ENCODE measurements at places on chromosomes 7 and 10.

DNA sequence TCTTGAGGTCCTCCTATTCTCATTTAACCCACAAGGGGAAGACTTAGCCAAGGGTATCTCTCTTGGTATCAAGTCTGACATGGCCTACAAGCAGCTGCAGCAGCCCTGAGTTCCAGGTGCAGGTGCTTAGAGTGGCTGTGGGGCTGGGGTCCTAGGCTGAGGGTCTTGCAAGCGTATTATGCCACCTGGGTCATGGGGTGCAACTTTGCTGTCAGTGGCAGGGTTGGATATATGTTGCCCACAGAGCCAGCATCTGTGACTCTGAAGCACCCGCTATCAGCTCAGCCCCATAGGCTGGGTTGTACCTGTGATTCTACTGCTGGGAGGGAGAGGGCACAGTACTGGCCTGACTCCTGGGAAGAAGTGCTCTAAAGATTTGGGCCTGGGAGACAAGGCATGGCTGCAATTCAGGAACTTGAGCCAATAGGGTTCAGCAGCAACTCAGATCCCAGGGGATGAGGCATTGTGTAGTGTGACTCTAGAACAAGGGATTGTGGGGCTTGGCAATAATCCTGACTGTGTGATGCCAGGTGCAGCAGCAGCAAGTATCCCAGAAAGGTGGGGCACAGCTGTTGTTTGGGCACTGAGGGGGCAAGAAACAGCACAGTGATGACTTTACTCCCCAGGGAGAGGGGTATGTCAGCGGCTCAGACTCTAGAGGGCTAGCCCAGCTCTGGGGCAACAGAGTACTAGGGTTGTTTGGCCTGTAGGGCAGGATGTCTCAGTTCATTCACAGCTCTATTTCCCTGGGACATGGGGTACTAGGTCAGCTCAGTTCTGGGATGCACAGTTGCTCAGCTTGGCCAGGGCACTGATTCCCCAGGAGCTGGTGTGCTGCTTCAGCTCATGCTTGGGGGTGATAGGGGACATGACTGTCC lies 41.4 kb downstream of the NEURL1 start:
- DNase-seq = no peak

- no peak for DNase-seq
Measured at GRCh38 chr10:68606918-68607317, 46.8 kb downstream of the TET1 start.

- DNase-seq = no peak
Measured at GRCh38 chr10:127945341-127945758, 38.4 kb downstream of the PTPRE start.

- DNase-seq = no peak
Measured at GRCh38 chr7:39211581-39211980, 233.9 kb downstream of the POU6F2 start.

DNA sequence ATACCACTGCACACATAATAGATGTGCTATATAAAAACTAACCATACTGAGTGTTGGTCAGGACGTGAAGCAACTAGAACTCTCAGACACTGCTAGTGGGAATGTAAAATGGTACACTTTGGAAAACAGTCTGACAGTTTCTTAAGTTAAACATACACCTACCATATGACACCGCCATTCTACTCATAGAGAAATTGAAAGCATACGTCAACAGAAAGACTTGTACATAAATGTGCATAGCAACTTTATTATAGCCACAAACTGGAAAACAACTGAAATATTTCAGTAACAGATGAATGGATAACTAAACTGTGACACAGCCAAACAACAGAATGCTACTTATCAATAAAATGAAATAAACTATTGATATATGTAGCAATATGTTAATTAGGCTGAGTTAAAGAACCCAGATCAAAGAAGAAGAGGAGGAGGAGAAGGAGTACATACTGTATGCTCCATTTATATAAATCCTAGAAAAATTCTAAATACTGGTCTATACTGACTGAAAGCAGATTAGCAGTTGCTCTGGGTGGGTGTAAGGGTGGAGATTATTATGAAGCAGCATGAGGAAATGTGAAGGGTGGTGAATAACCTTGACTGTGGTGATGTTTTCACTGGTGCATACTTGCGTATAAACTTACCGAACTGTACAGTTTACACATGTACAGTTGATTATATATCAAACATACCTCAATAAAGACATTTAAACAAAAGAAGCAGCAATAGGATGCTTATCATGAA lies 48.6 kb downstream of the ARHGAP21 start:
- DNase-seq = no peak

DNA sequence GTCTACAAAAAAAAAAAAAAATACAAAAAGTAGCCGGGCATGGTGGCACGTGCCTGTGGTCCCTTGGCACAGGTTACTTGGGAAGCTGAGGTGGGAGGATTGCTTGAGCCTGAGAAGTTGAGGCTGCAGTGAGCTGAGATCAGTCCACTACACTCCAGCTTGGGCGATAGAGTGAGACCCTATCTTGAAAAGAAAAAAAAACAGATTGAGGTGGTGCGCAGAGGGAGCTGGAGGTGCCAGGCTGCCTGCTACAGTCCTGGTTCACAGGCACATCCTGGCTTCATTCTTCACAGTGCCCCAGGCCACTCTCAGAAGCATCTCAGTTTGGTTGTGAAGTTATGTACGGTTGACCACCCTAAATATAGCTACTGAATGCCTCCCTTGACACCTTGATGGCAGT lies 4.8 kb downstream of the MMP21 start:
- no peak for DNase-seq

- DNase-seq = no peak
Measured at GRCh38 chr7:26417911-26418413, 126.3 kb downstream of the SNX10 start.

- DNase-seq = no peak
Measured at GRCh38 chr7:26466007-26466406, 174.3 kb downstream of the SNX10 start.

- no peak for DNase-seq
Measured at GRCh38 chr7:115178835-115179234, 256.9 kb downstream of the MDFIC start.

DNA sequence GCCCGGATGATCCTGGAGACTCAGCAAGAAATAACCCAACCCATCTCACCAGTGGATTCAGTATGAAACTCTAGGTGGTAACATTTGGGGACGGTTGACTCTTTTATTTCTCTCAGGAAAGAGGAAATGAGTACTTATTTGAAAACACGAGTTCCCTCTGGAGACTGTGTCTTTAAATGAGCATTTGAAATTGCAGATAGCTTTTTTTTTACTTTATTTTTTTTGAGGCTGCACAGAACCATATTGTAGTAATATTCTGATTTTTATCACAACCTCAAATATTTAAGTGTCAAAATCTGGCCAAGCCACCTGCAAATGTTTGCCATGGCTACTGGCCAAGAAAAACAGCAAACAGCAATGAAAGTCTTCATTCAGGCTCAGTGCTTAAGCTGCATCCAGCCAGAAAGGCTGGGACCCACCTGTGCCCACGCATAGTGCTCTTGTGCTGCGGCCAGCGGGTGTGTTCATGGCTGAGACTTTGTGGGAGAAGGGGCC lies 160.8 kb downstream of the CREB5 start:
- DNase-seq = no peak

GRCh38 chr7:31702354-31702753 lies 15.3 kb downstream of the PPP1R17 start:
- DNase-seq = no peak

DNA sequence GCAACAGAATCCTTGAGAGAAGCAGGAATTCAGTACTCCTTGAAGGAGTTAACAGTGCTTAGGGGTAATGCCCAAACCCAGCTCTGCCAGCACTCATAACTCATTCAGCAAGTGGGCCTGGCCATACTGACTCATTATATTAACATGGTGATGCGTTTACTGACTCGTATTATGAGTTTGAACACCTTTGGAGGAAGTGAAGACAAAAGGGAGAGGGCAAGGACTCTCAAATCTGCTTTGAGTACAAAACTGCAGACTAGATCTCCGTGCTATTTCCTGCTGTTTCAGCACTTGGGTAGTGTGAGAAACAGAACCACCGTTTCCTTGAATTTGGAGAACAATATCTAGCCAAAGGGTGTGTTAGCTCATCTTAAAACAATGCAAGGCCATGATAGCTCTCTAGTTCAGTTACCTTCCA lies 30.8 kb downstream of the SLC16A9 start:
- no peak for DNase-seq

DNA sequence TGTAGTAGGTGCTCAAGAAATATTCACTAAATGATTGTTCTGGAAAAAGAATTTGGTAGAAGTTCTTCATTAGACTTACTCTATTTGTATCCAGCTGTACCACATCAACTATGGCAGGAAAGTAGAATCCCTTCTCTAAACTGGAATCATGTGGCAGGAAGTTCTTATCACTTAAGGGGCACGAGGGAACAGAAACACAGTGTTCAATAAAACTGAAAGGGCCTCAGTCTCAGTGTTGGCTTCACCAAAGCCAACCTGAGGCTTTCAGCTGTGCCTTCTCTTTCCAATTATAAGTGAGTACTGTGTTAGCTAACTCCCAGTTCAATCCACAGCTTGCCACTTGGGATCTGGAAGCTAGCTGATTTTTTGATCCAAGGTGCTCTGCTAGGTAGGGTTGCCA lies 257.6 kb upstream of the LRGUK start:
- no peak for DNase-seq

DNA sequence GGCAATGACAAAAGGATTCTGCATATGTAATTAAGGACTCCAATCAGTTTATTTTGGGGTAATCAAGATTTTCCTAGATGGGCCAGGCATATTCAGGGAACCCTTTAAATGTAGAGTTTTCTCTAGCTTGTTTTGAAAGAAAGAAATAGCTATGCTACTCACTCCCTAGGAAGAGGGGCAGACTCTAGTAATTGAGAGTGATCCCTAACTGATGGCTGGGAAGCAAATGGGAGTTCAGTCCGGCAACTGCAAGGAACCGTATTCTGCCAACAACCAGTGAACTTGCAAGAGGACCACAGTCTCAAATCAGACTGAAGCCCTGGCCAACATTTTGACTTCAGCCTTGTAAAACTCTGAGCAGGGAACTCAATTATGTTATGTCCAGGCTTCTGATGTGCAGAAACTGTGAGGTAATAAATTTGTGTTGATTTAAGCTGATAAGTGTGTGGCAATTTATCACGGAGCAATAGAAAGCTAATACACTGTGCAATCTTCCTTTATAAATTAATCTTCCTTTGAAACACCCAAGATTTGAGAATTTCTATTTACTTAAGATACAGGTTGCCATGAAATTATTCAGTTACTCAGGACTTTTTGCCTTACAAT lies 14.0 kb downstream of the AOAH start:
- DNase-seq = no peak

- DNase-seq = no peak
Measured at GRCh38 chr7:68559518-68559917, 1038.8 kb upstream of the AUTS2 start.

DNA sequence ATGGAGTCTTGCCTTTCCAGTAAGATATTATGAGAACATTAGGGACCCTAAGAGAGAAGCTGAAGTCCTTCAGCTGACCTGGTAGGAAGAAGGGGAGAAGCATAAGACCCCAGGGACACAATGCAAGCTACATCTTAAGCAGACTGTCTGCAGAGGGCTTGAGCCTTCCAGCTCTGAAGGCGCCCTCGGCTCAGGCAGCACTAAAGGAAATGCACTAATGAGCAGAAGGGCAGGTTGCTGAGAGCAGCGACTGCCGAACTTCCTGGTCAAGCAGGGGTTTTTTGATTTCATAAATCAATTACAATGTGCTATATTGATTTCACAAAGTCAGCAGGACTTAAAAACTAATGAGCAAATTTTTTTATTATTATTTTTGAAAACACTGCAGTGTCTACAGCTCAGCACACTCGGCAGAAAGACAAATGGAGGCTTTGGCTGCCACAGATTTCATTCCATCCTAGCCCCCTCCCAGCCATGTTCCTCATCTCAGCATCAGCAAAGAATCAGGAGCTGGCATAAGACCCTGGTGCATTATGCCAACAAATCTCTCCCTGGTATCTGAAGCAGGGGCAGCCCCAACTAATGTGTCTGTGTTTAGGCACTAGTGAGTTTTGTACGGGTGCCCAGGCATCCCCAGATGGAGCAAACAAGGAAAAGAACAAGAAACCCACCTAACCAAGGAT lies 57.1 kb downstream of the LRRTM3 start:
- no peak for DNase-seq

DNA sequence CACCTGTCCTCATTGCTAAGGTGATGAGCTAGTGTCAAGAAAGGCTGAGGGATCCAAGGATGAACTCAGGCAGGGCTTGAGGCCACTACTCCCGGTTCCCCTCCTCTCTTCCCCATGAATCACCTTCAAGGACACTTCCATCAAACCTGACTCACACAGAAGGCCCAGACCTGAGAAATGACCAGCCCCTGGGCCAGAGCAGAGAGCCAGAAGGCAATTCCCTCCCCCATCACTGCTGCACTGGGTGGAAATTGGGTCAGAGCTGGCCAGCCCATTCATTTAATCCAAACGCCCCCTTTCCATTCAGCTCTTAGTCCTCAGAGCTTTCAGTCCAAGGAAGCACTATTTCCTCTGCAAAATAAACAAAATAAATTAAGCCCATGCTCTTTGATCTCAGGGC lies 182.0 kb downstream of the KCNMA1 start:
- DNase-seq = no peak

DNA sequence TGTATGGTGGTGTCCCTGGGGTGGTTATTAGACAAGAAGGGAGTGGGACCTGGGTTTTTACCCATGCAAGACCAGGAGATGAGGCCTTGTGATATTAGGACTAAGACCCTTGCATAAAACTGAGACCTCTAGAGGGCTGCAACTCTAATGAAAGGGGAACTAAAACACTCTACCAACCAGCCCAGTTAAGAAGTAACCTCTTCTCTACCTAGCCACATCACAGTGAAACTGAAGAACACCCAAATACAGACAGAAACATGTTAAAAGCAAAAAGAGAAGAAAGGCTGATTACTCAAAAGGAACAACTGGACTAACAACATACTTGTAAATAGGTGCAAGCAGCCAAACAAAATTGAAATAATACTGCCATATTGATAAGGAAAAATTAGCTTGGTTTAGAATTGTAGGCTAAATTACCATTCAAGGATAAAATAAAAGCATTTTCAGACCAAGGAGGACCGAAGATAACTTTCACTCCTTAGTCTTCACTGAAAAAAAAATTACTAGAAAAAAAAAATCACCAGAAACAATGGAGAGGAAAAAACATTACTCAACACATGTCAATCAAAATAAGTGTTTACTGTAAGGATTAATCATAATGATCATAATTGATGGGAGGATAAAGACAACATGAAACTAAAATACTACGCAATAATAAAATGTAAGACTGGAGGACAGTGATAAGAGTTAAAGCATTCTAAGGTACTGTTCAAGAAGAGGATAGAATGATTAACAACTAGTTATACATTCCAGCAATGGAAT lies 27.6 kb downstream of the ERLIN1 start:
- no peak for DNase-seq

Measured in activated CD8-positive, alpha-beta T cell treated with anti-CD3 and anti-CD28 coated beads, Interleukin-2, amount 10 ng/mL, durations not matched to agents 7 days and 5 days (primary cell).